ENCODE measurements at places on chromosomes 1 and 21. TPM values are rescaled to one million over a fixed set of nuclear protein-coding genes. Genes with fewer than 3 reads are reported as not detected.

- no peak for DNase-seq
Measured at GRCh38 chr1:216922406-216922805, 199.2 kb upstream of the ESRRG start.

- no peak for DNase-seq
Measured at GRCh38 chr21:28136656-28137255, 855.9 kb downstream of the LTN1 start.

- no peak for DNase-seq
Measured at GRCh38 chr21:41613533-41613909, 105.6 kb upstream of the TMPRSS2 start.

DNA sequence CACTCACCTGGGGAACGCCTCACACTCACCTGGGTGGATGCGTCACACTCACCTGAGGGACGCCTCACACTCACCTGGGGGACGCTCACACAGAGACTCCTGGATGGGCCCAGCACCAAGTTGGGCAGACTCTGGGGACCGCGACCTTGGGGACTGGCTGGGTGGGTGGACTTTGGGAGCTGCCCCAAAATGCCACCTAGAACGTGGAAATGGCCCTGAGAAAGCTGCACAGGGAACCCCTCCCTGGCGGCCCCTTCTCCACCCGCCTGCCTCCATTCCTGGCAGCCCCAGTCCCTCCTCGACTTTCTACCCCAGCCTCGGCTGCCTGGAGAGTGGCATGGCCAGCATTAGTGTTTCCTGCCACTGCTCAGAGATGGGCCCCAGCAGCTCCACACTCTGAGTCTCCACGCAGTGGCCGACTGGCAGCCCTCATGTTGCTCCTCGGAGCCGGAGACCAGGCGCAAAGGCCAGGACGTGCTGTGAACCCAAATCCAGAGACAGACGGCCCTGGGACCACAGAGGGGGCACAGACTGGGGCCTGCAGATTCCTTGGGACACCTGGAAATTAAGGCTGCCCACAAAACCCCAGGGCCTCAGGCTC is 46.5 kb upstream of the ACTRT2 start:
- peak; percentile 33 for DNase-seq

GRCh38 chr21:14712121-14712715 is 166.1 kb upstream of the SAMSN1 start:
- DNase-seq = no peak

- DNase-seq = no peak
Measured at GRCh38 chr1:241834733-241835377, 13.1 kb upstream of the EXO1 start.

GRCh38 chr1:168833801-168834224 is 104.8 kb upstream of the DPT start:
- DNase-seq = no peak

- DNase-seq = no peak
Measured at GRCh38 chr1:175221557-175222175, 29.1 kb upstream of the KIAA0040 start.

The CYP4Z1 gene
- total RNA-seq = 0.36 TPM

The AMY2A gene
- 8.4 TPM for total RNA-seq
